GM20000 (cell line): ENCODE measurements at places on chromosomes 16 and 17.

DNA sequence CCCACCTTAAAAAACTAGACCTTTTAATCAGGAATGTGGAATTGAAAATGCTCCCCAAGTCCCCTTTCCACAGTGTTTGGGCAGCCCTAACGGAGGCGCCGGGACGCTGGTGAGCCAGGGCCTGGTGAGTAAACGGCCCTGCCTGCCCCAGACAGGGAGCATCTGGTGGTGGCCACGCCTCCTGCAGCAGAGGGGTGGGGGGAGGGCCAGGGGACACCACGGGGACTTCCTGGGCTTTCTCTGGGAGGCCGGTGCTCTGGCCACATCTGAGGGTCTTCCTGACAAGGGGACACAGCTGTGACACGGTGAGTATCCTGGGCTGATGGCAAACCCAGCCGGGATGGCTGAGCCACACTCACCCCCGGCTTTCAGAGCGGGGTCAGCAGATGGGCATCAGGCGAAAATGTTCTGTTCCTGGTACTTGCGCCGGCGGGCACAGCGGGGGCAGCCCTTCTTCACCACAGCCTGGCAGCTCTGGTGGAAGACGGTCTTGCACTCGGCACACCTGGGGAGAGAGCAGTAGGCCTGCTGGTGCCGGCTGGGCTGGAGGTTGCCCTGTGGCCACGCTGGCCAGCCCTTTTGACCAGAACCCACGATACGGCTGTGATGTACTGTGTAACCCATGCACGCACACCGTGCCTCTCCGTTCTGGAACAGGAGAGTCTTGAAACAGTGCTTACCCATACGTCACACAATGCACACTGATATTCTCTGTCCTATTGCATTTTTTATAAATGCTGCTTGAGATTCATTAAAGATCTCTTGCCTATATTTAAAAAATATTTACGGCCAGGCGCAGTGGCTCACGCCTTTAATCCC lies 5.0 kb upstream of the ARHGAP27 start:
- no peak for DNase-seq

DNA sequence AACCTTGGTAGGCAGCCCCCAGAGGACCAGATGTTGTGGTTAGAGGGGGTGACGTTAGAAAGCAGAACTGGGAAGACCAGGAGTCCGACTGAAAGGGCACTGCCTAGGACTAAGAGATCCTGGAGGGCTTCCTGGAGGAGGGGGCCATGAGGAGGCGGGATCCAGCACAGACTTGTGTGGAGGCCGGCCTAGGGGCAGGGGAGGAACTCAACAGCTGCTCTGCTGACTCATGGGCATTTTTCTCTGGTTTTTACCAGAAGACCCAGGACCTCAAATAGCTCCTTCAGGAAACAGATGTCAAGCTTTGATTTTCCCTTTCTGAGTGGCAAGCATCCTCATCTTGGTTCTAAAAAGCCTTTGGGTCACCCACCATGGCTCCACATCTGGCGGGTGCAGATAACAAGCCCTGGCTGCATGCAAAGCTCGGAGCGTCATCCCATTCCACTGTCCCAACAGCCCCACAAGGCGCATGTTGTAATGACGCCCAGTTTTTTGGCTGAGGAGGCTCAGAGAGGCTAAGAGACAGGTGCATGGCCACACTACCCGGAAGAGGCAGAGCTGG lies 29.0 kb downstream of the IL21R start:
- no peak for DNase-seq

GRCh38 chr16:1919327-1919998 lies 1.2 kb upstream of the HS3ST6 start:
- no peak for DNase-seq

- DNase-seq = no peak
Measured at GRCh38 chr17:20997711-20998570, 44.9 kb downstream of the USP22 start.

- no peak for DNase-seq
Measured at GRCh38 chr17:4048218-4048617, 84.0 kb upstream of the ATP2A3 start.

DNA sequence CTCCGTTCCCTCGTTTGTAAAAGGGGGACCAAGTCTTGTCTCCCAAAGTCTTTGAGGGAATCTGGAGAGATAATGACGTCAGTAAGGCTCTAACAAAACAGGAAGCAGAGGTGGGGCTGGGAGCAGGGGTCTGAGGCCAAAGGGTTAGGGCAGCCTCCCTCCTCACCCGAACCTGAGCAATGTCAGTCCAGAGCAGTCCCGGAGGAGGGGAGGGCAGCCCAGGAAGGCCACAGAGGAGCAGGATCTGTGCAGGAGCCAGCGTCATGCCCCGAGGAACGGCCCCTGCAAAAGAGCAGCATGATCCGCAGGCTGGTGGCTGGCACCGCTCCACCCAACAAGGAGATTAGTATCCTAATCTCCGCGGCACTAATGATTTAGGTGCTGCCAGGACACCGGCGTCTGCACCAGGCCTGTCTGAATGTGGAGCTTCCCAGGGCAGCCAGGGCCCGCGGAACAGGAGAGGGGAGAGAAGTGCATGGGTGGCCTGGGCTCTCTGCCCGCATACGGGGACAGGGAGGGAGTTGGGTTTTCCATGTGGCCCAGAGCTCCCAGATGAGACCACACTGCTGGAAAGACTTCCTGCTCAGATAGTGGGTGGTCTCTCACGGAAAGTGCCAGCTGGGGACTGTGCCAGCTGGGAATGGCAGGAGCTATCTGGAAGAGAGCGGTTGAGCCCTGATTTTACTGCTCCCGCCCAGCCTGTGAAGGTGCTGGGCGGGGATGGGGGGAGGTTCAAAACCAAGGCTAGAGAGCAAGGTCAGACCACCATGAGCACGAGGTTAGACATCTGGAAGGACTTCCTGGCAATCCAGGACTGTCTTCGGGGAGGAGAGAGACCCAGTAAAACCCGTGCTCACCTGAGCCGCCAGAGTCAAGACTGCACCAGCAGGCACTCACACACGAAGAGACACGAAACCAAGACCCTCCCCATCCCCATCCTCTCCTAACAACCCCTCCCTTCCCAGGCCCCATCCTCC lies 11.0 kb upstream of the KRT17 start:
- no peak for DNase-seq

DNA sequence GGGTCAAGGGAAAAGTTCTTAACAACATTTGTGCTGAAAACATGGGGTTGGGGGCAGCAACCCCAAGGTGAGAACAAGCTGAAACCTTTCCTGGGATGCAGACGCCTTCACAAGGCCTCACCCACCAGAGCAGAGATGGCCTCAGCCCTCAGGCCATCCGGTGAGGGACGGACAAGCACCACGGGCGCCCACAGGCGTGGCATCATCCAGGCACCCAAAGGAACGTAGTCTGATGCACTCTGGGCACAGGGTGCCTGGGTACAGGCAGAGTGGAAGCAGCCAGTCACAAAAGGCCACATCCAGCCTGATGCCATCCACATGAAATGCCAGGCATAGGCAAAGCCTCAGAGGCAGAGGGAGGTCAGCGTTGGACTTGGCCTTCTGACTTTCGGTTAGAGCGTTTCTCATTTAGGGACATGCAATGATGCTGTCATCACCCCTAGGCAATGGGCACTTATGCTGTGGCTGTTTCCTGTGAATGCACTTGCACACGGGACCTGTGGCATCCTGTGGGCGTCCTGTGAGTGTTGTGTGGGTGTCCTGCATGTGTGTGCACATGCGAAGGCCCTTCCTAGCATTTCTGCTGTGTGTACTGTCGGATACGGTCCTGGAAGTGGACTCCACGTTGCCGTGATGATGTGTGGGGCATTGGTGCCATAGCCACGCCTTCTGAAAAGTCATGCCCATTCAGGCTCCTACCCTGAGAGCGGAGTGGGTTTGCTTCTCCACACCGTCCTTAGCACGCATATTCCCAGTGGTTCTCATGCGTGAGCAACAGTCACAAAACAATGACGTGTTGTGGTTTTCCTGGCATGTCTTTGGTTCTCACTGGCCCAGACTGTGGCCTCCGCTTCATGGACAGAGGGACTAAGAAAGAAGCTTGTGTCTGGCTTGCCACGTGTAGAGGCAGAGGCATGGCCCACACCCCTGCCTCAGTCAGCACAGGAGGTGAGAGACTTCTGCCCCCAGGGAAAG lies 52.7 kb upstream of the ZNF469 start:
- DNase-seq = no peak

- no peak for DNase-seq
Measured at GRCh38 chr16:54453871-54454270, 167.3 kb upstream of the IRX3 start.

DNA sequence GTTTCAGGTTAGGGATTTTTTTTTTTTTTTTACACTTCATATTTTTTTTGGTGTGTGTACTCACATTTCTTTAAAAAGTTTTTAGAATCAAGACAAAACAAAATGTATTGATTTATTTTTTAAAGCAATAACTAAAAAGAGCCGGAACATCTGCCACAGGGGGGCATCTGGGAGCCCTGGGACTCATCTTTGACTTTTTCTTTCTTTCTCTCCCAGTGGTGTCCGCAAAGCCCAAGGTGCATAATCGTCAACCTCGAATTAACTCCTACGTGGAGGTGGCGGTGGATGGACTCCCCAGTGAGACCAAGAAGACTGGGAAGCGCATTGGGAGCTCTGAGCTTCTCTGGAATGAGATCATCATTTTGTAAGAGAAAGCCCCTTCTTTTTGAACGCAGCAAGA lies 36.3 kb downstream of the WWP2 start:
- DNase-seq = no peak

- DNase-seq = peak; percentile 76
Measured at GRCh38 chr17:81401723-81402529, 6.7 kb downstream of the BAHCC1 start.

- DNase-seq = no peak
Measured at GRCh38 chr17:28086519-28086918, 44.0 kb downstream of the NLK start.

DNA sequence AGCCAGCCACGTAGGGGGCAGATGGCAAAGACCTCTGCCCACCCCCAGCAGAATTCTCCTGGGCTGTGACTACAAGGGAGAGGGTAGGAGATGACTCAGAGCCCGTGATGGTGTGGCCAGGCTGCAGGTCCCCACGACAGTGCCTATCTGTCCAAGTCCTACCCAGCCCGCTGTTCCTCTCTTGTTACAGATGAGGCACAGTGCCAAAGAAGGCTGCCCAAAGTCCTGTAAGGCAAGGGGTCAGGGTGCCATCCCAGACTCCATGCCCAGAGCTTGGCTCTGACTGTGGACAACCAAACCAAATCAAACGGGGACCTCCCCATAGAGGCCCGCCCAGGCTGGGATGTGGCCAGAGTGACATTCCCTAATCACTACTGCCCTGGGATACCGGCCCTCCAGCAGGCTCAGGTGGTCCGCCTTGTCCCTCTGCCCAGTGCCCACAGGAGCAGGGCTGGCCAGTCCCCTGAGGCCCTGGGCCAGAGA lies 12.6 kb upstream of the BCAR1 start:
- DNase-seq = no peak

GRCh38 chr17:65485388-65486299 lies 75.8 kb downstream of the AXIN2 start:
- no peak for DNase-seq

DNA sequence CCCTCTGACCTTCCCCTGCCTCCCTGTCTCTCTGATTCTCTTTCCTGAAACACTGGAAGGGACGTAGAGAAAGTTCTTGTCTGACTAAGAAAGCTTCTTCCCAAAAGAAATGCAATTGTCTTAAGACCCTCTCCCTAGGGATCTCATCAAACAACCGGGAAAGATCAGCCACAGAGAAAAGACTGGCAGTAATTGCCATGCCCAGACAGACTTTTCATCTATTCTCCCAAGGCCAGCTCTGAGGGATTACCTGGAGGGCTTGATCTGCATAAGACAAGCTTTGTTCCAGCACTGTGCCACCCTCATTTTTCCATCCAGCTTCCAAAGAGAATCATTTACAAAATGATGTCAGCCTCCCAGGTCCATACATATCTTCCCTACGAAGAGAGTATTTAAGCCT lies 38.8 kb upstream of the HS3ST3A1 start:
- no peak for DNase-seq

GRCh38 chr17:3712811-3713463 lies 10.8 kb upstream of the HASPIN start:
- no peak for DNase-seq
